ENCODE measurements at places on chromosomes 7 and 10. TPM values are rescaled to one million over a fixed set of nuclear protein-coding genes. Genes with fewer than 3 reads are reported as not detected.

DNA sequence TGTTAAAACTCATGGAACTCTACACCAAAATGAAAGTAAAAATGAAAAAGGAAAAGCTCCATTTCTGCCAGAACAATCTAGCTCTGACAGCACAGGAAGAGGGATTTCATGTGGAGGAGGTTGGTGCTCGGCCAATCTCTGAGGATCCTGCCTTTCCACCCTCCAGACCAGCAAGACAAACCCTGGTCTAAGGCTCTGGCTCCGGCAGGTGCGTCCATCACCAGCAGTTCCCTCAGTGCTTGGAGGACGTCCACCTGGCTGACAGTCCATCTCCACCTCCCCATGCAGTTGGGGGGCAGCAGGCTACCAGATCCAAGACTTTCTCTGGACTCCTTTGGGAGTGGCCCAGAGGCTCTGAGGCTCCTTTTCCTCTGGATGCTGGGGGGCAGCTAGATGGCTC is 25.0 kb upstream of the LOXL4 start:
- no peak for DNase-seq

DNA sequence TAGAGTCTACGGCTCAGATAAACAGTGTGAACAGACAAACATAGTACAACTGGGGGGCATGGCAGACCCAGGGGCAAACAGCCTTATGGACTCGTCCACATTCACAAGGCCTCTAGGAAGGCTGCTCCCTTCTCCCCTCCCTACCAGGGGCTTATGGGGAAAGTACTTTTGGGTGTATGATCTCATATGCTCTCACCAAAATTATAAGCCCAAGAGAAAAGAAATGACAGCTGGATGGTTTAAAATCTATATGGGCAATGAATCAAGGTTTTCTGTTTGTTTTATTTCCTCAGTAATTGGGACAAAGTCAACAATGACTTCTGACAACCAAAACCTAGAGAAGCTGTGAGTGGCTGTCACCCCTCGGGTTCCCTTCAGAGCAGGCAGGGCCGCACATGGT is 144.4 kb downstream of the PKD1L1 start:
- DNase-seq: no peak

GRCh38 chr7:112097524-112097923 is 108.7 kb downstream of the DOCK4 start:
- DNase-seq: no peak

GRCh38 chr10:88852327-88852726 is 683 bp upstream of the ANKRD22 start:
- DNase-seq: no peak

Gene MKLN1
- 39.3 TPM for total RNA-seq

Gene ELMO1
- total RNA-seq: 13.8 TPM

Gene LGI1
- not detected for total RNA-seq

GRCh38 chr10:111102359-111102837 is 25.6 kb downstream of the ADRA2A start:
- DNase-seq: no peak

DNA sequence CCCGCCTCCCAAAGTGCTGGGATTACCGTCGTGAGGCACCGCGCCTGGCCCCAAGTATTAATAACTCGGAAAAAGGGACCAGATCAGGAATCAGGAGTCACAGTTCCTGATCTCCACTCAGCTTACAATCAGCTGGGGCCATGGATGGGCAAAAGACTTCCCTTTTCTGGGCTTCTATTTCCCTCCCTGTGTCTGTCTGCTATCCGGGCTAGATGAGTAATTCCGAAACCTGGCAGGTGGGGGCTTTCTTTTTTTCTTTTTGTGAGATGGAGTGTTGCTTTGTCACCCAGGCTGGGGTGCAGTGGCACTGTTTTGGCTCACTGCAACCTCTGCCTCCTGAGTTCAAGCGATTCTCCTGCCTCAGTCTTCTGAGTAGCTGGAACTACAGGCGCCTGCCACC is 11.6 kb downstream of the RPS24 start:
- DNase-seq: no peak

DNA sequence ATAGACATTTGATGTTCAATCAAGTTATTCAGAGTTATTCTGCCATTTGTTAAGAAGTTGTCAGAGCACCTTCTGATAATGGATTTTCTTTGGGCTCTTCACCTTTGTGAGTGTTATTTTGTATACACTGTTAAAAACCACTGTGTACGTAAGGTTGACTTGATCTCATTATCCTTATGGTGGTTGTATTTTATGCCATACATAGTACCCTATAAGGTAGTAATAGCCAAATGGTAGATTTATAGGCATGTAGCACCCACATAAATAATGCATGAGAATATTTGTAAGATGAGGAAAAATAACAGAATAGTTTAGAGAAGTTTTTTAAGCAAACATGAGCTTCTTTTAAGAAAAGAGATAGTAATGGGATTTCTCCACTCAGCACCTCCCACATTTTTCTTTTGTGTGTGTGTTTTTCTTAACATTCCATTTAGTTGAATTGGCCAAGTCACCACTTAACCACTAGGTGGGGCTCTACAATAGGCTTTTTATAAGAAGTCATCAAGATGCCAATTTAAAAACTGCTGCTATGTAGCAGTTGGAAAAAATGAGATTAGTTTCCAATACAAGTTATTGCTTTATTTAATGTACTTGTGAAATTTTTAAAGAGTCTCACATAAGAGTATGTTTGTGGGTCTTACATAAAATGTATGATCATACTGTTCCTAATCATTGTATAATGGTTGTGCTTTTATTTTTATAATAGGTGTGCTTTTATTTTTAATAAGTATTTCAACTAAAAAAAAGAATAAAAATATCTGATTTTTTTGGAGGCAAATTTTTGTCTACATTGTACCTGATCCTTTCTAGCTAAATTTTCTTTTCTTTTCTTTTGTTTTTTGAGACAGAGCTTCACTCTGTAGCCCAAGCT is 41.1 kb upstream of the STMP1 start:
- DNase-seq: no peak

GRCh38 chr7:131234719-131235488 is 92.8 kb upstream of the MKLN1 start:
- DNase-seq: no peak

Gene AKR1C4
- not detected for total RNA-seq

DNA sequence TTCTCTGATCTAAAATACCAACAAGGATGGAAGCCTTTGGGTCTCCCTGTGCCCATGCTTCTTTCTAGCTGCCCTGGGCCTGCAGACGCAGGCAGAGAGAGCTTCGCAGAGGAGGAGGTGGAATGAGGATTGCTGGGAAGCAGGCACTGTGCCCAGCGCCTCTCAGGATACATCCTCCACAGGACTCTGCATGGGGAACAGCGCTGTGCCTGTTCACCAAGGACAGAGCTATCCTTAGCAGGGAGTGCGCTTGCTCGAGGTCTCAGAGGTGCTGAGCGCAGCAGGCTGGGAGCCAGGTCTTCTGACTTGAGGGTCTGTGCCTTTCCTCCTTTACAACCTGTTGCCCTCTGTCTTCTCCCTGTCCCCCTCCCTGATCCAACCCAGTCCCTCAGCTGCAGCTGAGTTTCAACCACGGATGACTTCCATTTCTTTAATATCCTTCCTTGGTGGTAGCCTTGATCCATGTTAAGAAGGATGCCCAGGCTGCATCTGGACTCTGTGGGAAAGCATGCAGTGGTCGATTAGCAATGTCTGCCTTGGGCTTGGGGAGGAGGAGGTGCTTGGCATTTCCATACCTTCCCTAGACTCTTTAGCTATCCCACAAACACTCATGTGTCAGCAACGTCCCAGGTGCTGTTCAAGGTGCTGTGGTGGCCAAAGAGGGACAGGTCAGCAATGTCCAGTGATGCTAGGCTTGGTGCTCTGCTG is 219.6 kb upstream of the GPR26 start:
- no peak for DNase-seq

Gene DNAJC12
- 7.1 TPM for total RNA-seq

Gene C10orf53
- not detected for total RNA-seq

Gene PDLIM1
- 273 TPM for total RNA-seq

Gene MACROH2A2
- total RNA-seq: 14.8 TPM

DNA sequence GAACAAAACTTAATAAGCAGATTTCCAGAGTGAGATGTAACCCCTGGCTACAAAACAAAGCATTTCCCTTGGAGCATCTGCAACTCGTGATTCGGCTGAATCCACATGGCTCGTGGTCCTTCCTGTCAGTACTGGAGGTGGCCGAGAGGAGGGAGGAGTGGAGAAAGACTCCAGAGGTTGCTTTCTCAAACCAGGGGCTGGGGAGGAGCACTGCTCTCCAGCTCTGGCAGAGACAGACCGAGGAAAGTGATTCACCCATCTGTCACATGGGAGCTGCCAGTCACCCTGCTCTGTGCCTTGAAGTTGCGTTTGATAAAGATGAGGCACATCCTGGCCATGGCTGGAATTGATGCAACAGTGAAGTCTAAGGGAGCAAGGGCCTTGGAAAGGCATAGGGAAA is 72.7 kb downstream of the COL13A1 start:
- no peak for DNase-seq

DNA sequence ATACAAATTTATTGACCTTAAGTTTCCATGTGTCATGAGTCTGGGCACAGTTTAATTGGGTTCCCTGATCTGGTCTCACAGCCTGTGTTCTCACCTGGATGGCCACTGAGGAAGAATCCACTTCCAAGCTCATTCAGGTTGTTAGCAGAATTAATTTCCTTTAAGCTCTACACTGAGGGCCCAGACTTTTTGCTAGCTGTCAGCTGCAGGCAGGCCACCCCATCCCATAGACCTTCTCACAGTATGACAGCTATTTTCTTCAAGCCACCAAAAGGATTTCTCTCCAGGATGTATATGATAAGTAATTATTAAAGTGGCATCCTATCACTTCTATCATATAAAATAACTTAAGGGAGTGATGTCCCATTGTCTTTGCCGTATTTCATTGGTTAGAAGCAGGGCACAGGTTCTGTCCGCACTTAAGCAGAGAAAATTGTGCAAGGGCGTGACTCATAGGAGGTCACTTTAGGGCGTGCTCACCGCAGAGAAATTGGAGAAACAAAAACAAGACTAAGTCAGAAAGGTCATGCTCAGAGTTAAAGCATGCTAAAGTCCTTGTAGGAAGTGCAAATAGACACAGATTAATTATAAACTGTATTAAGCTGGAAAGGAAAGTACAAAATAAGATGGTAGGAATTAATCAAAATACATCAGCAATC is 109.9 kb downstream of the AHR start:
- DNase-seq: no peak

Gene FGL2
- 13.0 TPM for total RNA-seq

DNA sequence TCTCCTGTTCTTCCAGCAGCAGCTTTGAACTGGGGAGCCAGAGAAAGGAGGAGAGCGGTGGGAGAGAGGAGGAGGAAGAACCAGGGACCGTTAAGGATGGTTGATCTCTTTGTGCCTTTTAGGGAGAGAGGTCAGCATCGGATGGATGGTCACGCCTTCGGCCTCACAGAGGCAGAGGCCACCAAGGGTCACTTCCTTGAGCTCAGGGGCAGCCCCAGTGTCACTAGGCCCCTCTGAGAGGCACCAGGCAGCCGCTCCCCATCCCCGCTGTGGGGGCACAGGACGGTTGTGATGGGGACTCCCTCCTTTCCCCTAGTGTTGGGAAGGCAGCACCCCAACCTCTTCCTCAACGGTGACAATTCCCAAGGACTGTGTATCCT is 121.4 kb downstream of the DNAJB6 start:
- DNase-seq: no peak

DNA sequence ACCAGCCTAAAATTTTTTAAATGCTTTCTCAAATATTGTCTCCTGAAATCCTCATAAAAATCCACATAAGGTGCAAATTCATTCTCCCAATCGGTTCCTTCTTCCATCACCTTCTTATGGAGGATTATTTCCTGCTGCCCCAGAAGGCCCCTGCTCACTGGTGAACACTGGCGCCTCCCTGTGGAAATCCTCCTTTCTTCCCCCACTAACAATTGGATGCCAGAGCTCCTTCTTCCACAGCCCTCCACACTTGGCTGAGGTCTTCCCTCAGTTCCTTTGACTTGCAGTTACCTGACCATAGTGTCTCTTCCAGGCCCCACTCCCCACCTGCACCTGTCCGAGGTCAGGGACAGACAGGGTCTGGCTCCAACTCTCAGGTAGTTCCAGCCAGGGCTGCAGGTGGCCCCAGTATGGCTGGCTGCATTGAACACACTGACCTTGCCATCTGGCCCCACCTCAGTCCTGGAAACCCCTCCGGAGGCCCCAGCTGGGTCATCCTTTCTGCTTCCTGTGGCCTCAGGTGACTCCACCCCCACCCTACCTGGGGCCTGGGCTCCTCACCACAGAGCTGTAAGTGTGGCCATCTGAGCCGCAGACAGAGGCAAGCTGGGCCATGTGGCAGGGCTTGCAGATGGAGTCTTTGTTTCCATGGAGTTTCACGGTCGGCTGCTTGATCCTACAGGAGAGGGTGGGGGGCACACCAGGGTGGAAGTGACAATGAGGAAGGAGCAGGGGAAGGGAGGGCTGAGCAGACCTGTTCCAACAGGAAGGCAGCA is 18.4 kb downstream of the SPOCK2 start:
- no peak for DNase-seq

DNA sequence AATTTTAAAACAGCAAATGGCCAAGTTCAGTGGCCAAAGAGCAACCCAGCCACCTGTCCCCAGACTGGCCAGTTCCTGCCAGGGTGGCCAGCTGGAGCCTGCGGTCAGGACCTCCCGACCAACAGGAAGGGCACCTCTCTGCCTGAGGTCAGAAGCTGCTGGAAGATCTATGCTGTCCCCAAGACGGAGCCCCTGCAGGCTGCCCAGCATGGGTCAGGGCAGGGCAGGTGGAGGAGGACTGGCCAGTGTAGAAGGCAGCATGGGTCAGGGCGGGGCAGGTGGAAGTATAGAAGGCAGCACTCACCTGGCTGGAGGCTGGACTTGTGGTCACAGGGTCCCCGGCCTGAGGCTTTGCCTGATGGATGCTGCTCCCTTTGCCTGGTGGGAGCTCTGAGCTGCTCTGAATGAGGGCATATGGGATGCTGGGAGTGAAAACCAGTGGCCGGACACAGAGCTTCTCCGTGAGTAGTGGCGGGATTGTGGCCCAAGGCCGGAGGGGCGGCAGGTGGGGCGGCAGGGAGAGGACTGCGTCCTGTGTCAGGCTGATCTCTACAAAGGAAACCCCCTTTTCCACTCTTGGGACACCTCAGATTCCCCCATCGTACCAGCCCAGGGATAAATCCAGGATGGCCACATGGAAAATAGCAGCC is 229.2 kb downstream of the TCERG1L start:
- peak; percentile 33 for DNase-seq

- DNase-seq: no peak
Measured at GRCh38 chr10:127890832-127891334, 1.9 kb downstream of the CLRN3 start.

Gene IFIT1B
- total RNA-seq: not detected

DNA sequence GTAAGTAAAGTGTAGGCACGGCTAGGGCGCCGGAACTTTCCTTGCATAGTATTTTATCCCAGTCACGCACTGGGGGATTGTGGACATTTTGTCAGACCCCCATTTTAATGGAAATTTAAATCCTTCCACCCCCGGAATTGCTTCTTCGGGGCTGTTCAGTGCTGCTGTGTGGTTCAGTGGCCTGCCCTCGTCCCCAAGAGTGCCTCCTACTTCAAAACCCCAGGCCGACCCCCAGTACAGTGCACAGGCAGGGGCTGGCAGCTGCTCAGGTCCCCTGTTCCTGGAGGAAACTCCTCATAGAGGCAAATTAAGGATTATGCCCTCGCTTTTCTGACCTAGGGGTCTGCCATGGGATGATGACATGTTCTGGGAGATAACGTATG is 94.5 kb downstream of the PTPRE start:
- no peak for DNase-seq

All from Right ventricle myocardium inferior (tissue), 1 donor.